ENCODE measurements at places on chromosomes 6 and 20.

DNA sequence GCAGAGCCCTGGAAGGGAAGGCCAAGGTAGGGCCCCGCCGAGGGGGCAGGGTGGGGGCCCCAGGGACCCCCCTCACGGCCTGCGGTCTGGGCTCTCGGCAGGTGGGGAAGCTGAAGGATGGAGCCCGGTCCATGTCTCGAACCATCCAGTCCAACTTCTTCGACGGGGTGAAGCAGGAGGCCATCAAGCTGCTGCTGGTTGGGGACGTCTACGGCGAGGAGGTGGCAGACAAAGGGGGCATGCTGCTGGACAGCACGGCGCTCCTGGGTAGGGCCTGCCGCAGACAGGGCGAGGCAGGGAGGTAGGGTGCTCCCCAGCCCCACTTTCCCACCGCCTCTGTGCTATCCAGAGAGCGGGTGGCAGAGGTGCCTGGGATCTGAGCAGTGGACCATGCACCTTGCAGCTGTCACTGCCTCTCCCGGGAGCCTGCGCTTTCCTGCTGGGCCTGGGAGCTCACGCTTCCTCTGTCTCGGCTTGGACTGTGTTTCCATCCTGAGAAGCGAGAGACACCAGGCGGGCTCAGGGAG lies 83.1 kb downstream of the SYNJ2 start:
- no peak for DNase-seq

DNA sequence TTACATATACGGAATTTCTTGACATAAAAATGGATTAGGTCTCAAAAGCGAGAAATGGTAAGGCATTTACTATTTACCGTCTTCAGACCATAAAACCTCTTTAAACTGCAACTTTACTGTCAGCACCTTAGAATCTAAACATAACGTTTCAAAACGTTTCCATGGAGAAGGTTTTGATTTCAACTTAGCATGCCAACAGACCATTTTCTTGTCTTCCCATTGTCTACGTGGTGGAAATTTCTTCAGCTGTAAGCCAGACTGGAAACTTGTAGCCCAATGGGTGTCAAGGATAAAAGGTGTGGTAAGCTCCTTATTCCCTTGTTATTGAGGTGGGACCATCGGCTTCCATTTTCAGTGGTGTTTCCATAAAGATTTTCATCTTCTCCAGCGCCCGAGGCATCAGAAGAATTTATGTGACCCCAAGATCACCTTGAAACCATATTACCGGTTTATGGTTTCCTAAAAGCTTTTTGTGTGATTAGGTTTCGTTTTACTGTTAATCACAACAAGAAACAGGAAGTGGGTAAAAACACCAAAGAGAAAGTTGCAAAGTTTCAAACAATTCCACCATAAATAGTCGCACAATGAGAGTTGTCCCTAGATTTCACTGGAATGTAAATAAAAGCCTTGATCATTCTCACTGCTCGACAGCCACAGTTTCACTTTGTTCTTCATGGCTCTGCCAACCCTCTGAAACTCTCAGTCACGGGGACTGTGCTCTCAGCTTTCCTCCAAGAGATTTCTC lies 63.0 kb upstream of the CD2AP start:
- no peak for DNase-seq

DNA sequence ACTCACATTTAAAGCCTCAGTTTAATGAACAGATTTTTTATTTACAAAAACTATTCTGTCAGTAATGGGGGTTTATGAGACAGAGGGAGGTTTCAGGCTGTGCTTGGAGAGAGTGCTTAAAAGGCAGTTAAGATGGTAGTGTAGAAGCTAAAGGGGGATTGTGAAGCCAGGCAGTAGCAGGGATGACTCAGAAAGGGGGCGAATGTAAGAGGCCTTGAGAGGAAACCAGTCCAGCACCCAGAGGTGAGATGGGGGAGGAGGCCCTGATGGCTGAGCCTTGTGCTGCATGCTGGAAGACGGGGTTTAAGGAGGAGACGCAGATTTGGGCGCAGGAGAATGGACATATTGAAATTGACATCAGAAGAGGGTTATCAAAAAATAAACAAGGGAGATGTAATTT lies 6.6 kb upstream of the SERPINB9 start:
- DNase-seq = no peak

GRCh38 chr20:59184880-59185447 lies 21.3 kb downstream of the ZNF831 start:
- no peak for DNase-seq

DNA sequence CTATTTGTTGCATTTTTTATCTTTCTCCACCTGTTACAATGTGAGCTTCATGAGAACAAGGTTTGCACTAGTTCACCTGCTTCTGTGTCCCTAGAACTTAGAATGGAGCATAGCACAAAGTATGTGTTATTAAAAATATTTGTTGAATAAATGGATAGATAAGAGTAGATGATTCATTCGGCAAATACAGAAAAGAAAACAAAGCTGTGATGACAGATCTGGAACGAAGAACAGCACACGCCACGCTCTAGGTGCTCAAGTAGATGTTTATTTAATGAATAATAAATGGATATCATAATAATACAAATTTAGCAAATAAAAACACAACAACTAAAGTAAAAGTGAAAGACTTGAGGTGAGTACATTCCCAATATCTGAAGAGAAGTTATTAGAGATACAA lies 273.1 kb downstream of the HAO1 start:
- no peak for DNase-seq
